ENCODE measurements at places on chromosomes 5 and 9.

GRCh38 chr9:89798547-89799120 lies 193.8 kb downstream of the GADD45G start:
- no peak for DNase-seq

DNA sequence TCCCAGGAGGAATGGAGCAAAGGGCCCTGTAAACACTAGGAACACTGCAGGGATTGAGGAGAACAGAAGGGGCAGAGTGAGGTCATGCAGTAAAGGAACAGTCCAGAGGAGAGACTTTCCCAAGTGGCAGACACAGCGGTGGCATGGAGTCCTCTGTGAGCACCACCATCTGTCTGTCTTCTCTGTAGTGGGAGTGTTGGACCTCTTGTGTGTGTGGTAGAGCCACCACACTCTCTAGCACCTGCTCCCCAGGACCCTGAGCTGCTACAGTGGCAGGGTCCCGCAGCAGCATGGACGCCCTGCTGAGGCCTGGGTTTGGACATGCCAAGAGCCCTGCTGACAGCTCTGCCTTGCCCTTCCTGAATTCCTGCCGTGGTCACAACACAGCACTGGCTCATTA lies 75.7 kb upstream of the LARP1 start:
- DNase-seq = no peak

GRCh38 chr9:38294220-38294960 lies 98.1 kb upstream of the ALDH1B1 start:
- DNase-seq = no peak

DNA sequence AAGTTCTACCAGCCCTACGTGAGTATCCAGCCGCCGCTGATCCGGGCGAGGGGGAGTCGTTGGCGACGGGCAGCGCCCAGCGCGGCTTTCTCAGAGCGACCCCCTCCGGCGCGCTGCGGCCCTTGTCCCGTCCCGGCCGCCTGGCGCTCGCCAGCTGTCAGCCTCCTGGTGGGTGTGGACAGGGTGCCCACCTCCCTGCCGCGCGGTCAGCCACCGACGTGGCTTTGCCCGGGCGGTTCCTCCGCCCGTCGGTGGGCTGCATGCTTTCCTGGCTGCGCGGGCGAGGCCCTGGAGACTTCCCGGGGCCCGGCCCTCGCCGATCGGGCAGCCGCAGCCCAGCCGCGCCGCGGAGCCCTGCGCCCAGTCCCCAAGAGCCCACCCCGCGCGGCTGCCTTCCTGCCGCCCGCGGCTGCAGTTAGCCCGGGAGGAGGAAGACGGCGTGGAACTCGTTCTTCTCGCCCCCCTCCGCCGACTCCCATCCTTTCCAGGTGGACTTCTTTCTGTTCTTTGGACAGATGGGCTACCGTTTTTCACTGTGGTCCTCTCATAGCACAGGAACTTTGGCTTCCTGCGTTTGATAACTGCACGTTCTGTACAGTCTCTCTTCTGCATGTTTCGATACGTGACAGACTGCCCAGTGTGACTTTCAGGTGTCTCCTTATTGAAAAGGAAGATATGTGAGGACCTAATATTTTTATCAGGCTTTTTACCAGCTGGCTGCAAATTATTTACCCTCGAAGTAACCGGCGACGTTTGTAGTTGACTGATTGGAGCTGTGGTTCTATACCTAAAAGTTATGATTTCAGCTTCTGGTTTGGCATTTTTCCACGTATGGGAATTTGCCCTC lies 577 bp downstream of the AP3S1 start:
- no peak for DNase-seq

GRCh38 chr9:2798423-2798822 lies 45.5 kb downstream of the PUM3 start:
- DNase-seq = no peak

DNA sequence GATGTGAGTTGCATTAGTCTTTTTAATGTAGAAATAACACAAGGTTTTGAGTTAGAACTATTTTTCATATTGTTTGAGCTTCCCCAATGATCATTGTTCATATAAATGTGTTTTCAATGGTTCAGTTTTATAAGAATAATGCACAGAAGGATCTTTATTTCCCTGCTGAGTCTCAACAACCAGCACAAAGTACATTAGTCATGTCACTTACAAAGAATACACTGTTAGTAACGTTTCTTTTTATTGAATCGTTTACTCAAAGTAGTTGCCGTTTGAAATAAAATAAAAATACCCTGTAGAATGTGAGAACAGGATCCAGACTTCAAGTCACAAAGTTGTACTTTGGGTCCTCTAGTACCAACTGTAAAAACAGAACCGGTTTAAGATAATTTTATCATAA lies 41.5 kb downstream of the ERCC8 start:
- DNase-seq = no peak

- DNase-seq = no peak
These were observed 167.5 kb upstream of the DMRT1 start for GRCh38 chr9:673966-674526.

DNA sequence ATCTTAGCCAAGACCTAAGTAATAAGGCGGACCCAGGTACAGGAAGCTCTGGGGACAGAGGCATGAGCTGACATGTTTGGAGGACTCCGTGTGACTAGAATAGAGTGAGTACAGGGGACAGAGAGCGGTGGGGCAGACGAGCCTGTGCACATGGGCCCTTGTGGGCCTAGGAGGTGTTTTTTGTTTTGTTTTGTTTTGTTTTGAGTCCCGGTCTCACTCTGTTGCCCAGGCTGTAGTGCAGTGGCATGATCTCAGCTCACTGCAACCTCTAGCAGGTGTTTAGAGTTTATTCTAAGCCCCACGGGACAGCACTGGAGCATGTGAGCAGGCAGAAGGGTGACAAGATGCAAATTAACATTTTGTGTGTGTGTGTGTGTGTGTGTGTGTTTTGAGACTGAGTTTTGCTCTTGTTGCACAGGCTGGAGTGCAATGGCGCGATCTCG lies 3.1 kb upstream of the EEIG1 start:
- no peak for DNase-seq

- no peak for DNase-seq
These were observed 66.8 kb downstream of the PALM2AKAP2 start for GRCh38 chr9:109846776-109847175.

DNA sequence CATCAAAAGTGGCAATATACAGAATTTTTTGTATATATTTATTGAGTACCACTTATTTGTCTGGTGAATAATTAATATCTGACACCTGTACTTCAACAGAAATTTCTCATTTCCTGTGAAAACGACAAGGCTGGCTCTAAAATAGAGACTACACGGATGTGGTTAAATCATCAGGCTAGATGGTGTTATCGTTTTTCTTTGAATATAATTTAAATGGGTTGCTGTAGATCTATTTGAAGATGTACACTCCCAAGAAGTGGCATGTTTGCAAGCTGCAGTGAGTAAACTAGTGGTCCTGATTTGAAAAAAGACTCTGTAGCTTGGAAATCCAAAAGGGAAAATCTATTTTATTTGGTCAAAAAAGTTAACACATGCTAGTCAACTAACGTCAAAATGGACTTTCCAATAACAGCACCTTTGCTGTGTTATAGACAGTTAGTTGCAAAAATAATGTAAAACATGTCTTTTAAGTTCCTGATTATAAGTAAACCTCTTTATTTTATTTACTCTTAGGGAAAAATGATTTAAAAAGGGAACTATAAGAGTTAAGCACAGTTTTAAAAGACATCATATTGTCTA lies 13.8 kb downstream of the ST8SIA4 start:
- DNase-seq = no peak

- DNase-seq = no peak
These were observed 67.6 kb downstream of the ZSWIM6 start for GRCh38 chr5:61399679-61400078.

DNA sequence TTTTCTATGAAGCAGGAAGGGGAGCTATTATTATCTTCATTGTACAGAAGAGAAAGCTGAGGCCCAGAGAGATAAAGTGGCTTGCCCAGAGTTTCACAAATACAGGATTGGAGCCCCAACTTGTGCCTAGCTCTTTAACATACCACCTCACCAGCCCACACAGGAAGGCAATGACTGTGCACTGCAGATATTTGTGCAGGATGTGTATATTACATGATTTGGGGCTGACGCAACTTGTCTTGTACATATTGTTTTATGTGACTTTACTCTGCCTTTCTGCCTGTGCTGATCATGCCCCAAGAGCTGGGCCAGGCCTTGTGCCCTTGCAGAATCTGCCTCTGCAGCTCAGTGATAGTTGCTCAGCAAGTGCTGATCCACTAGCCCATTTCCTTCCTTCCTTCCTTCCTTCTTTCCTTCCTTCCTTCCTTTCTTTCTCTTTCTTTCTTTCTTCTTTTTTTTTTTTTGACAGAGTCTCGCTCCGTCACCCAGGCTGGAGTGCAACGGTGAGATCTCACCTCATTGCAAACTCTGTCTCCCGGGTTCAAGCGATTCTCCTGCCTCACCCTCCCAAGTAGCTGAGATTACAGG lies 106.6 kb upstream of the TBCA start:
- DNase-seq = no peak

GRCh38 chr9:88270413-88270812 lies 117.8 kb upstream of the SPIN1 start:
- DNase-seq = no peak

GRCh38 chr5:20157089-20157488 lies 169.1 kb upstream of the CDH18 start:
- no peak for DNase-seq

DNA sequence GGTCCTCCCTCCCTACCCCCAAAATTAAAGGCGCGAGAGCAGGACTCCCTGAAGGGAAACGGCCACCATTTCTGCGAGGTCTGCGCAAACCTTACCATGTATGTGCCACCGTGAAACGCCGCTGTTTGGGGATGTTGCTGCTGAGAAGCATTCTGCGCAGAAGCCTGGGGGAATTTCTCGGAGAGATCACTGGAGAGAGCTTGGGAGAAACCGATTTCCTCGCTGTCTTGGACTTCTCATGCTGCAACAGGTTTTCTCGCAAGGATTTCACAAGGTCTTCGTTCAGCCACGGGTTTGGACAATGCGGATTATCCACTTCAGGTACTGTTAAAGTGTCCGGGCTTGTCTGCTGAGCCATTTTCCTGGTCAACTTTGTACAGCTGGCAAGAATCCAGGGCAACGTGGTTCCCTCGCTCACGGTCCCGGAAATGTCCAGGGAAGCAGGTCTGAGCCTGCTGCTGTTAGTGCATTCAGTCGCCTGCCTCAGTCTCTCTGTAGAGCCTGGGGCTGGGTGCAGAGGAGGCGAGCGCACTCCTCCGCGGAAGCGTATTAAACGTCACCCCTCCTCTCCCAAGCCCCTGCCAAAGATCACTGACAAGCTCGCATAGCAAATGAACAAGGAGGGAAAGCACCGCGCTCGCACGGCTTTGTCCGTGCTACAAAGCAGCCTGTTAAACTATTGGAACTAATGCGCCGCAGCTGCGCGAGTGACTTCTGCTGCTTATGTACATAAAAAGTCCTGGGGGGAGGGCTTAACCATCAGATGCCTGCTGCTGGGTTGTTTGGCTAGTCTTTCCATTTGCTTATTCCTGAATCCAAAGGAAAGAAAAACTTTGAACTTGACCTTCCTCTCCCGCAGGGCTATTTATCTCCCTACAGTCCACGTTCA lies 125.1 kb downstream of the PDE4D start:
- DNase-seq = no peak

DNA sequence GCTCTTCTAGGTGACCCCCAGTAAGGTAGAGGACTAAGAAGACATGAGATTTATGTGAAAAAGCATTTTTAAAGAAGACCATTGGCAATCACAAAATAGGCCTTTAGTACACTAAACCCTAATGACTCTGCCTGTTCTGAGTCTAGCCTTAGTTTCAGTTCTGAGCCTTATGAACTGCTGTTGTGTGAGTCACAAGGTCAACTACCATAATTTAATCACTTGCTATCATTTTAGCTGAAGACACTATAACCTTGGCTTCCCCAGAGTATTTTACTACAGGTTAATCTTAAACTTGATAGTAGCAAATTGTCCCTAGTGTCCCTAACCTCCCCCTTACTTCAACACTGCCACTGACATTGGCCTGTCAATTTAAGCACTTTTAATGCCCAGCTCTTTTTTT lies 34.4 kb downstream of the APC start:
- no peak for DNase-seq
